Natural killer cell treated with Interleukin-12 subunit alpha and Interleukin-12 subunit beta and Interleukin-15 and Interleukin-18, amount 100 ng/mL, for 72 hours (primary cell): ENCODE measurements at places on chromosomes 13 and 19. TPM values are rescaled to one million over a fixed set of nuclear protein-coding genes. Genes with fewer than 3 reads are reported as not detected.

GRCh38 chr19:49470615-49470978, 3.4 kb upstream of the FLT3LG start:
- DNase-seq: no peak

Gene SIGLEC14
- not detected for total RNA-seq

DNA sequence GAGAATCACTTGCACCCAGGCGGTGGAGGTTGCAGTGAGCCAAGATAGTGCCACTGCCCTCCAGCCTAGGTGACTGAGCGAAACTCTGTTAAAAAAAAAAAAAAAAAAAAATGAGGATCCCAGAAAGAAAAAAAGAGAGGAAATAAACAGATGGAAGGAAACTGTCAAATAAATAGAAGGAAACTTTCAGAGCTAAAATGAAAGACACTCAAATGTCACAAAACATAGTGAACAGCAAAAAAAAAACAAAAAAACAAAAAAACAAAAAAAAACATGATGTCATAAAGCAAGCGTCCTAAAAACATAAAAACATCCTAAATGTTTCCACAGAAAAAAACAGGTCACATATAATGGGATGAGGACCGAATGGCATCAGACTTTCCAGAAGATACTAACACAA, 15.0 kb downstream of the MLLT1 start:
- no peak for DNase-seq

GRCh38 chr13:82751206-82751605, 1131.1 kb downstream of the SLITRK1 start:
- DNase-seq: no peak

GRCh38 chr19:8158411-8159074, 9.2 kb upstream of the FBN3 start:
- DNase-seq: peak; percentile 84

Gene MUC16
- total RNA-seq: not detected

DNA sequence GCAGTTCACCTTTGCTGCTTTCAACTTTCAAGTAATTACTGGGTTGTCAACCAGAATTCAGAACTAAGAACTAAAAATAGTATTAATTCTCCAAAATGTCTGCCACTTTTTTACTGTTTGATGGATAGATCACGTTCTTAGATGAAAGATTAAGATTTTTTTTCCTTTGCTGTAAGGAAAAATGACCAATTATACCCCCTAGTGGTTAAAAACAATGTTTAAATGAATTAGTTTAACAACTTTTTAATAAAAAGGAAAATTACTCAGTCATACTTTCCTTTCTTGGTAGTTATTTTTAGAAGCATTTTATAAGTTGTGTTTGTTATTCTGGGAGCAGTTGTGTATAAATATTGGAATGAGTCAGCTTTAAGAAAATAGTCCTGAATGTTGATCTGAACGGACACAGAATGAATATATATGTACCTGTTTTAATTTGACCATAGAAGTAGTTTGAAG, 4.6 kb downstream of the TM9SF2 start:
- DNase-seq: no peak

DNA sequence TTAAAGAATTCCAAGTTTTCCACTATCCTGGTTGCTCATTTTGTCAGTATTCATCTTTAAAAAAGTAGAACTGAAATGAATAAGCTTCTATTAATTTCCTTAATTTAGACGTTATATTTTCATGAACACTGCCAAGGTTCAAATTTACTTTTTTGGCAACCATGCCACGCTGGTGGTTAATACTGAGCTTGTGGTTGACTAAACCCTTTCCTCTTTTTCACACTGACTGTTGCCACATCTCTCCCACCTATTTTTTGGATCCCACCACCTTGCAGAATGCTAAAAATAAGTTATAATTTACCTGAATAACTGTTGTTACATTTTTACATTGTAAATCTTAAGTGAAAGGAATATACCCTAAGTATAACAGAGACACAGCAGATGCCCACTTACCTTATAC, 45.0 kb downstream of the FLT3 start:
- DNase-seq: no peak

Gene HCN2
- 0.29 TPM for total RNA-seq

DNA sequence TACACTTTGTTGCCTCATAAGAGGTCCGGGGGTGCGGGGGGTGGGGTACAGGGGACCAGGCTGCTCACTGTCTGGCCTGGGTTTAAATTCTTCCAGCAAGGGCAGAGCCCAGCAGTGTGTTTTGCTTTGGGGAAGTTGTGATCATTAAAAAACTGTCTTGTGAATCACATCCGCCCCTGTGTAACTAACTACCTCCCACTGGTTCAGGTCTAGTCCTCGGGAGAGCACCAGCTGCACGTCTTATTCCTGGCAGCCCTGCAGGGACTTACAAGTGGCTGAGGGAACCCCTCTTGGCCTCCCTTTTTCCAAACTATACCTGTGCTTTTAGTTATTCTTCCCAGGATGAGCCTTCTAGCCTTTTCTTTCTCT, 127.5 kb downstream of the SIPA1L3 start:
- no peak for DNase-seq

Gene SYCN
- total RNA-seq: not detected

Gene DPF1
- not detected for total RNA-seq

- DNase-seq: no peak
Measured at GRCh38 chr19:21197590-21198295, 55.9 kb downstream of the ZNF431 start.

DNA sequence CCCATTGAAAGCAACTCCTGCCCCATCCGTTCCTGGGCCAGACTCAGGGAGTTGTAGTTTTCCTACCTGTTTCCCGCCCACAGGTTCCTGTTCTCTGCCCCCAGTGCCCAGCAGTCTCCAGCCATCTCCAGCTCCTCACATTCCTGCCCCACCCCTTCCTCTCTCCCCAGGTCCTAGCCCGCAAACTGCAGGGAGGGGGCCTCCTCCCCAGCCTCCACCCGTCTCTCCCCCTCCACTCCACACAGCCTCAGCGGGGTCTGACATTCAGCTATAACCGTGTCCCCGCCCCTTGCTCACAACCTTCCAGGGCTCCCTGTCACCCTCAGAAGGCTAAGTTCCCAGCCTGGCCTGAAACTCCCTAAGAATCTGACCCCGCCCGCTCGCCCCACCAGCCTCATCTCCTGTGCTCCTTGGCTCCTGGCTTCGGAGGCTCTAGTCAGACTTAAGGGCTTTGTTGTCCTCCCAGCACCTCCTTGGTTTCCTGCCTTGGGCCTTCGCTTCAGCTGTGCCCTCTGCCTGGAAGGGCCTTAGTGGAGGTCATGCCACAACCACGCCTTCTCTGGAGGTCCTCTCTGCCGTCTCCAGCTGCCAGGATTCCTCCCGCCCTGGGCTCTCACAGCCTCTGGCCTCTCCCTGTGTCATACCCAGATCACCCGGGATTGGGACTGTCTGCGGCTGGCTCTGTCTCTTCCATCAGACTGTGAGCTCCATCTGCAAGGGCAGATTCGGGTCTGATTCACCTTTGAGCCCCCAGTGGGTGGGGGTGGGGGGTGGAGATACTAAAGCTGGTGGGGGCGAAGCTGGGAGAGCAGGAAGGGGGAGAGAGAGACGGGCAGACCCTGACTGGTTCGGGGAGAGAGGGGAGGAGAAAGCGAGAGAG, 5.1 kb upstream of the SPACA6 start:
- DNase-seq: no peak

- no peak for DNase-seq
Measured at GRCh38 chr19:37975071-37975470, 68.1 kb downstream of the SIPA1L3 start.

DNA sequence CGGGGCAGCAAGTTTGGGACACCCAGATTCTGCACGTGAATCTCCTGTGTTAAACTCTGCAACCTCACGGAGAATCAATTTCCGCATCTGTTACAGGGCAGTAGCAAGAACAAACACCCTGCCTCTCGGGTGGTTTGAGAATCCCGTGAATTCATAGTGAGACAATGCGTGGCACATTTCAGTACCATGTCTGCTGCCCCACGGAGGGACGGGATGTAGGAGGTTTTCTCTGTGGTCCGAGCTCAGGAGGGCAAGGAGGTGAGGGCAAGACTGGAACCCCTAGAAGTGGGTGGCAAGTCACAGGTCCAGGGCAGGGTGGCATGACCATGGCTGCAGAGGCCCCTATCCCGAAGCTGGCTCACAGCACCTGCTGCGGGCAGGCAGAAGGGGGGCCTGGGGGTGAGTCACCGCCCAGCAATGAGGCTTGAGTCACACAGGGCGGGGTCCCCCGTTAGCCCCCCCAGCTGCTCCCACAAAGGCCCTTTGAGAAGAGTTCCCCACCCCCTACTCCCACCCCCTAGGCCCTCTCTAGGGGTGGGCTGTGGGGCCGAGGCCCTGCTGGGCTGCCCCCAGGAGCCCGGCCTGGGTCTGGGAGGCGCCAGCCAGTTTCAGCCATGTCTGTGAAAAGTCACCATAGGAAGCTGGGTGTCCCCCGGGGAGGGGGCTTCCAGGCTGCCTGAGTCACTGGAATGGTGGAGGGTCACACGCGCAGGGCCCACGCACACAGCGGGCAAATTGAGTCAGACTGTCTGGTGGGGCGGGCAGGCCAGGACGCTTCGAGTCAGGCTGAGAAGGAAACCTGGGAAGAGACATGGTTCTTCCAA, 25.8 kb upstream of the NANOS3 start:
- peak; percentile 74 for DNase-seq

Gene CGB3
- total RNA-seq: not detected
